D721Med (cell line): ENCODE measurements at places on chromosomes 12 and 14.

GRCh38 chr12:3375326-3375725, 115.7 kb upstream of the PRMT8 start:
- no peak for DNase-seq

GRCh38 chr14:56886471-56887062, 76.3 kb upstream of the OTX2 start:
- no peak for DNase-seq

DNA sequence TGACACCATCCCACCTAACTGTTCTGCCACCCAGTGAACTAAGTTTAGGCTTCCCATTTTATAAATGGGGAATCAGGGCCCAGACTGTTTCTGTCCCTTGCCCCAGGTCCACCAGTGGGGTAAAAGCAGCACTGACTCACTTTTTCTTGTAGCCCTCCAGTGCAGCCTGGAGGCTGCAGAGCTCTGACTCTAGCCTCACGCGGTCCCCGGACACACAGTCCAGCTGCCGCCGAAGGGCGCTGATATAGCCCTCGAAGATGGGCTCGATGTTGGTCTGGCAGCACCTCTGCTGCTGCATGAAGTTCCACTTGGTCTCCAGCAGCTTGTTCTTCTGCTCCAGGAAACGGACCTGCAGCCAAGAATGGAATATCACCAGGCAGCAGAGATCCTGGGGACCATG, 2.6 kb downstream of the KRT82 start:
- no peak for DNase-seq

GRCh38 chr14:61472011-61472672, 150.8 kb downstream of the PRKCH start:
- DNase-seq, result no peak

DNA sequence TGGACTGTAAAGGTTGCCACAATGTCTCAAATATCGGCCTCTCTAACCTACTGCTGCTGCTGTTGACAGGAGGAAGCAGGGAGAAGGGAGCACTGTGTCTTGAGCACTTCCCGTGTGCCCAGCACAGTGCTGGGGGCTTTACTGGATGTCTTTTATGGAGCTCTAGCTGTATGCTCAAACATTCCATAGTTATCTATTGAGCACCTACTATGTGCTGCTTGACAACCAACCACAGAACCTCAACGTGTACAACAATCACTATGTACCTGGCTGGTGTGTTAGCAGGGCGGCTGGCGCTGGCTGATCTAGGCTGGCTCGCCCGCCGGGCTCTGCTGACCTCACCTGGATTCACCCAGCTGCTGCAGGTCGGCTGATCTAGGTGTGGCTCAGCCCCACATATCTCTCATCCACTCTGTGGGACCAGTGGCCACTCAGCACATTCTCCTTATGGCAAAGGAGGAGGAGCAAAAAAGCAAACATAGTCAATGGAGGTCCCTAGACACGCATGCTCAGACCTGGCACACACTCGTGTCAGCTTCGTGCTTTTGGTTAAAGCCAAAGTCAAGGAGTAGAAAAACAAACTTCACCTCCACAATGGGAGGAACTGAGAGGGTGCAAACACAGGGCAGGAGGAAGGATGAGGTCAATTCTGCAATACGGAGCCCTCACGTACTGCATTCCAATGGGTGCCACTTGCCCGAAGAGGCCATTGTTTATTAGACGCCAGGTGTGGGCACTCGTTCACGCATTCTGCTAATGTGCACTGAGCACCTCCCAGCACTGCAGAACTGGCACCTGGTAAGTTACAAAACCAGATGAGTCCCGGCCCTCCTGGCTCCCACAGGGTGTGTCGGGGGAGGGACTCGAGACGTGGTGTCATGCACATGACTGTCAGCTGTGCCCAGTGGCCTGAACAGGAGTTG, 147.2 kb downstream of the SCARB1 start:
- no peak for DNase-seq

GRCh38 chr12:94046626-94047410, 101.6 kb upstream of the PLXNC1 start:
- no peak for DNase-seq

GRCh38 chr14:51283402-51284085, 43.5 kb downstream of the TMX1 start:
- DNase-seq, result peak; percentile 24

DNA sequence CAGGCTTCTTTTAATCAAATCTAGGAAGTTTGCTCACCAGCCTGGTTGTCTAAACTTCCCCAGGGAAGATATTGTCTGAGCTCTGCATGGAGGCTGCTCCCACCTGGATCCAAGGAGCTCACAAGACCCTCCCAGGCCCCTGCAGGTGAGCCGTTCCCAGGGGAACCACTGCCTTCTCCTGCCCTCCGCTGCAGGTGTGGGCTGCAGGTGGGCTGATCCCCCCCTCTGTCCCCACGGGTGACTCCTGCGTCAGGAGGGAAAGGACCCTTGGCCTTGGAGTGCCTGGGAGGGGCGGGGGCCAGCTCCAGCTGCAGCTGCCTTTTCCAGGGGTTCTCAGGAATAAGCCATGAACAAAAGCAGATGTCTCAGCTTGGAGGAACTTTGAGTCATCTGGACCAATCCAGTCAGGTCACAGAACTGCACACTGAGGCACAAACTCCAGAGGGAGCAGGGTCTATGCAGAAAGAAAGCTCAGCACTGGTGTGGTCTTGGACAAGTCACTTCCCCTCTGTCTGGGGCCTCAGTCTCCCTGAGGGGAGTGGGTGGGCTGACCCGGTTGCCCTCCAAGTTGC, 246.6 kb upstream of the RTL1 start:
- DNase-seq, result no peak

DNA sequence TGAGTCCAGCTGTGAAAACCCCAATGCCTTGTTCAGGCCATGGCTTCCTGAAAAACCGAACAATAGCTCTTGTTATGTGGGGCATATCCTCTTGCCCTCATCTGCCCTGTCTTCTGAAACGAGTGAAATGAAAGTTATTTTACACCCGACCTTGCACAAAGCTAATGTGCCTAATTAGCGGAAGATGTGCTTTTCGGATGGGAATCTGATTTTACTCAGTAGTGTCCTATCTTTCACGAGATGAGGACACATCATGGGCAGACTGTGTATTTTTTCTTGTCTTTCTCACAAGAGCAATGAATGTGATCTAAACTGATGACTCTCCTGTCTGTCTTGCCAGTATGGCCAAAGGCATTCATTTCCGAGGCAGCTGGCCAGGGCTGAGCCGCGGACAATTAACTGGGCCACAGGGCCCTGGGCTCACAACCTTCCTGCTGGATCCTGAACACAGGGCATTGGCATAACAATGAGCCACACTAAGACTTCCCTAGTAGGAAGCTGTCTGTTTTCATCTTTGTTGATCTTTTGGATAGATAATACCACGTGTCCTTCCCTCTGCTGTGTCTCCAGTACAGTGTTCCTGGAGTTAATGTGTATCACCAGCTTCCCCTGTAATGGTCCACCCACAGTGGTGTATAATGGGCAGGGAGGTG, 86.0 kb upstream of the HIF1A start:
- DNase-seq, result no peak

DNA sequence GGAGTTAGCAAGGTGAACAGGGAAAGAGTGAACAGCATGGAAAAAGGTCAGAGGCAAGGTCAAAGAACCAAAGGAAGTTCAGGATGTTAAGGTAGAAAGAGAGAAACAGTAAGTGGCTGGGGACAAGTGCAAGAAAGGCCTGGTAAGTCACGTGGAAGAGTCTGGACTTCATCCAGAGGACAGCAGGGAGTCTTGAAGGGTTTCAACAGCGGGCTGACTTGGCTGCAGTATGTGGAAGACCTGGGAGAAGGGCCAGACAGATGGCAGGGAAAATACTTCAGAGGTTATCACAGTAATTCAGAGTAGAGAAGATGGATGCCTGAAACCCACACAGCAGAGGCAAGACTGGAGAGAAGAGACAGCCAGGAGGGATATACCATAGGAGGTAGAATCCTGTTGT, 34.0 kb downstream of the CIT start:
- no peak for DNase-seq

- DNase-seq, result no peak
Observed at GRCh38 chr14:104966981-104967385, 11.2 kb downstream of the AHNAK2 start.

DNA sequence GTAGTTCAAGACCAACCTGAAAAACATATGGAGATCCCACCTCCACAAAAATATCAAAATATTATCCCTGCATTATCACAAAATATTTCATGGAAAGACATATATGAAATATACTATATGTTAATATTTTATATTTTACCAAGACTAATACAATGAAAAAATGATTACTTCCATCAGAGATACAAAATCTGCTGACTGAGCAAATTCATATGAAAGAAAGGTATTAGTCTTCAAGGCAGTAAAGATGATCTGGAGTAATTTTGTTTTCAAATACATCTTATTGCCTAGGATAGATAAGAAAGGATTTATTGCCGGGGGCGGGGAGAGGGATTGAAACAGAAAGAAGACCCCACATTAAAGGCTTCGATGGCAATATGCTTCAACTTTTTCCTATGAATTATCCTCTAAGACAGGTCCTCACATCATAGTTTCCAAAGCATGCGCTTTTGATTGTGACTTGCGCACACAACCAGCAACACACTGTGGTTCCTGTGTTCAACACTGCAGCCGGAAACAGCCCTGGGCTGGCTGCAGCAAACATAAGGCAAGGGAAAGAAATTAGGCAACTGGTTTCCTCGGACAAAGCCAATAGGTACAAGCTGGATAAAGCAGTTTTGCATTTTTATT, 83.2 kb downstream of the SPPL3 start:
- no peak for DNase-seq

DNA sequence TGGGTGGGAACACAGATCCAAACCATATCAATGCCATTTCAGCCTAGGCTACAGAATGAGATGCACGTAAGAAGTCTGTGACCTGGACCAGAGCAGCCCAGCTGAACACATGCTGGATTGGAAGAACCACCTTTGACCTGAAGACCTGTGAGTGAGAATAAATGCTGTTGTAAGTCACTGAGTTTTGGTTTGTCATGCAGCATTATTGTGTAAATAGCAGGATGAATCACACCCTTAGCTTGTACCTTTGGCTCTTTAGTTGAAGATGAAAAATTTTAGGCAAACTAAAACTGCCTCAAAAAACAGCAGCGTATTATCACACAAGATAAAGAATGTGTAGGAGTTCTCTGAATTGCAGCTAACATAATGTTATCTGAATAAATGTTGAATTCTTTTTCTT, 199.4 kb upstream of the LRIG3 start:
- DNase-seq, result no peak

DNA sequence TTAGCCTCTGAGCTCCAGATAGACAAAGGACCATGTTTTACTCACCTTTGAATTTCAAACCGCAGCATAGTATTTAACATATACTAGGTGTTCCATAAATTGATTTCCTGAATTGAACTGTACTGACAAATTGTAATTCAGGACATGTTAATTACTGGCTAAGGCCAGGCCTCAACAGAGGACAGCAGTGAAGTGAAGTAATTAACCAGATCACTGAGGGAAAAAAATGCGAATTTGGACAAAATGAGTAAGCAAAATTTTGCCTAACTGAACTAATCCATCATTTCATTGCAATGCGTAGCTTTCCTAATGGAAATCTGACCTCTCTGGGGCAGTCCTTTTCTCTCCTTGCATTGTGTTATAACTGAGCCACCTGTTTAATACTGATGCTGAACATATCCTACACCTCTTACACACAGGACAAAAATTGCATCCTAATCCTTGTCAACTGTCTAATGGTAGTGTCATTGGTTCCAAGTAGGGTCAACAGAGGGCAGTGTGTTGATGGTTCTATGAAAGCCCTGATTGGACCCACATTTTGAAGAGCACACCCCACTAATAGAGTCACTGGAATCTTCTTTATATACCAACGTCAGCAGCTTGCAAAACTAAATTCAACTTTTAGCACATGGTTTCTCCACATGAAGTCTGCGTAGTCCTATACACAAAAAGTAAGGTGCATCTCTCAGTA, 148.4 kb downstream of the SLC25A21 start:
- DNase-seq, result no peak

GRCh38 chr12:51199366-51199945, 18.4 kb downstream of the POU6F1 start:
- no peak for DNase-seq

GRCh38 chr14:50955373-50956043, 11.2 kb upstream of the PYGL start:
- DNase-seq, result no peak

DNA sequence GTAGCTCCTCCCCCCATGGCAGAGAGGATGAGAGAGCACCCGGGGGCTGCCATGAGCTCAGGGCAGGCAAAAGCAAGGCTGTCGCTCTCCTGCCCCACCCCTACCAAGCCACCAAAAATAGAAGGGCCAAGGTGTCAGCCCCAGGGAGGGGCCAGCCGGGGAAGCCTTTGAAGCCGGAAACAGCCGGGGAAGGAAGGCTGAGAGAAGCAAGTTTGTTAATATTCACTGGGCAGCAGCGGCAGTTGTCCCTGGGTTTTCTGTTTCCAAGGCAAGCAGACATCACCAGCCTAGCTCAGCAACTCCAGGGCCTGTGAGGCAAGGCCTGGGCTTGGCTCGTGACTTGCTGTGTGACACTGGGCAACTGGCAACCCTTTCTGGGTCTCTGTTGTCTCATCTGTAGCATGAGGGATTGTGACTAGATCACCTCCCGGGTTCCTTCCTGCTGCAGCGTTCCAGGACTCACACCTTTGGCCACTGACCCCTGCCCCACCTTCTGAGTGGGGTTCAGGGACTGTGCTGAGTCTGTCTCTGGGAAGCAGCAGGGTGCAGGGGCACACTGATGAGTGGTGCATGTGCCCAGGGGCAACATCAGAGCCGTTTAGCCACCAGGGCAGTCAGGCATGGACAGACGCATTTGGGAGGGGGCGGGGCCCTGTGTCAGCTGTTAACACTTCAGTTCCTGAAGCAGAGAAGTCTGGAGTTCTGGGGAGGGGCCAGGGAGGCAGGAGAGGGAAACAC, 24.3 kb downstream of the SYNDIG1L start:
- DNase-seq, result no peak

- no peak for DNase-seq
Observed at GRCh38 chr12:79690142-79690637, 574 bp downstream of the PAWR start.

- no peak for DNase-seq
Observed at GRCh38 chr12:103697971-103698751, 111.1 kb downstream of the STAB2 start.

- DNase-seq, result no peak
Observed at GRCh38 chr12:61282790-61283575, 977.2 kb upstream of the USP15 start.

DNA sequence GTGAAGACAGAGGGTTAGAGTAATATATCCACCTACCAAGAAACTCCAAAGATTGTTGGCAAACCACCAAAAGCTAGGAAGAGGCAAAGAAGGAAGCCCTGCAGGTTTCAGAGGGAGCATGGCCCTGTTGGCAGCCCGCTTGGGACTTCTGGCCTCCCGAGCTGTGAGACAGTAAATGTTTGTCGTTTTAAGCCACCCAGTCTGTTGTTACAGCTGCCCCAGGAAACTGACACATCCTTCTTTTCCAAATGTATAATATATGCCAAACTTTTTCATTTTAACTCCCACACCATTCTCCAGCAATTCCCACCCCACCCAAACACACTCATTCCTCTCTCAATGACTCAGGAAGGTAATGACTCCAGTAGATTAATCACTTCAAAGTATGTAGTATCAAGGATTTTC, 74.0 kb downstream of the RPS29 start:
- no peak for DNase-seq
